ENCODE measurements at places on chromosomes 3 and 15.

- DNase-seq, result no peak
Measured at GRCh38 chr3:133295199-133295901, 104.5 kb upstream of the BFSP2 start.

GRCh38 chr3:29887451-29887850, 606.6 kb downstream of the RBMS3 start:
- no peak for DNase-seq

DNA sequence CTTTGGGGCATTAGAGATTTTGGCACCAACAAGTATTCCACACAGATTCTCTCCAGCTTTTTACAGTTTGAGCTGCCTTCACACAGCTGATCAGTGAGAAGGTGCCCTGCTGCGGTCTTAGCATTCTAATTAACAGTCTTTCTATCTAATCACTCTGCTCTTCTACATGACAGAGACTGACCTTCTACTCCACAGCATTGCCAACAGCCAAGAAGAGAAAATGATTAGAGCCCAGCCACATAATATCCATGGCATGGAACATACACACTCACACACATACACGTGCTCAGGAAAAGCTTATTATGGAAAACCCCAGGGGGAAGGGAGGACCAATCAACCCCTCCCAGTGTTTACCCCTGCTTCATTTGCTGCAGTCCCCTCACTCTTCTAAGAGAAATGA, 76.1 kb upstream of the PPP2R3A start:
- no peak for DNase-seq

DNA sequence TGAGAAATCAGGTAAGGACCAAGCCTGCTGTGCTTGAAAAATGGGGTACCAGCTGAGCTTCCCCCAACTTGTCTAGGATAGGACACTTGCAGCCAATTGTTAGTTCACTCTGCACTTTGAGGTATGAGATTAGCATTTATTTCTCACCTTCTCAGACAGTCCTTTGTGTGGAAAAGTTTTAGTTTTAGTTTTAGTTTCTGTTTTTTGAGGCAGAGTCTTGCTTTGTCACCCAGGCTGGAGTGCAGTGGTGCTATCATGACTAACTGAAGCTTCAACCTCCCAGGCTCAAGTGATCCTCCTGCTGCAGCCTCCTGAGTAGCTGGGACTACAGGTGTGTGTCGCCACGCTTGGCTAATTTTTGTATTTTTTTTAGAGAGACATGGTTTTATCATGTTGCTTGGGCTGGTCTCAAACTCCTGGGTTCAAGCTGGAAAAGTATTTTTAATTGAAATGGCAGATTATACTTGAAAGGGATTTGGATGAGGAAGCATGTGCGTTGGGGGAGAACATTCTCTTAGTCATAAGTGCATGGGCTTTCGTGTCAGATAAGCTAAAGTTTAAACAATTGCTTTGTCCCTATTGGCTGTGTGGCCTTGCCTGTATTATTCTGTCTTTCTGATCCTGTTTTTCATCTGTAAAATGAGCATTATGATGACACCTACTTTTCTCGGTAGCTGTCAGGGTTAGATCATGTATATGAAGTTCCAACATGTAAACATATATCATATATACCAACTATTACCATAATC, 25.2 kb upstream of the CCK start:
- DNase-seq, result no peak

- DNase-seq, result no peak
Measured at GRCh38 chr3:18024715-18025114, 282.3 kb upstream of the TBC1D5 start.

GRCh38 chr15:26882112-26882511, 15.2 kb downstream of the GABRA5 start:
- no peak for DNase-seq

DNA sequence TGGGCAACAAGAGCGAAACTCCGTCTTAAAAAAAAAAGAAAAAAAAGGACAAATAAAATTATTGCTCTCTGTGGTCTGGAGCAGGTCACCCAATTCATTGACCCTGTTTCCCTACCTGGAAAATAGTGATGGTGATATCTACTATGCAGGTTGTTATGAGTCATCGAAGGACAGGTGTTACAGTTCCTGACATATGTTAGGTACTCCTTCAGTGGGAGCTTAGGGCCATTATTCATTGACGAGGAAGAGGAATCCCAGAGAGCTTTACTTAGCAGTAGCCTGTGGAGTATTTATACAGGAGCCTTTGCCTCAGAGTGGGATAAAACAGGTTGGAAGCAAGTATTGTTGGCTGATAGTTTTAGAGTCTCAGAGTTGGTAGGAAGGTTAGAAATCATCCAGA, 74.5 kb downstream of the SLC7A14 start:
- no peak for DNase-seq

DNA sequence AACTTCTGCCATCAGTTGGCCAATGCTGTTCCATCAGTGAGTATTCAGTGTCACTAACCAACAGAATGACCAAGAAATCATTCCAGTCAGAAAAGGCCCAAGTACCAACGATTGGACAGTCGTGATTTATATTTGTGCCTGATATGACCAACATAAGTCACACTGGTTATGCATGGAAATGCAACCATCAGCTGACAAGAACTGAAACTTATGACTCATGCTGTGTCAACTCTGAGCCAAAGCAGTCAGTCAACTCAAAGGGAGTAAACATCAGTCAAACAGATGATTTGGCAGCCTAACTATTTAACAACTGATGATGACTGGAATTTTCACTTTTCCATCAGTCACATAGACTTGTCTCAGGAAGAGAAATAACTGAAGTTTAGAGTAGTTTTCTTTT, 142.4 kb downstream of the ANXA2 start:
- no peak for DNase-seq

GRCh38 chr15:34436956-34437442, 609 bp downstream of the GOLGA8A start:
- no peak for DNase-seq

- DNase-seq, result no peak
Measured at GRCh38 chr15:26841514-26841913, 25.3 kb upstream of the GABRA5 start.

DNA sequence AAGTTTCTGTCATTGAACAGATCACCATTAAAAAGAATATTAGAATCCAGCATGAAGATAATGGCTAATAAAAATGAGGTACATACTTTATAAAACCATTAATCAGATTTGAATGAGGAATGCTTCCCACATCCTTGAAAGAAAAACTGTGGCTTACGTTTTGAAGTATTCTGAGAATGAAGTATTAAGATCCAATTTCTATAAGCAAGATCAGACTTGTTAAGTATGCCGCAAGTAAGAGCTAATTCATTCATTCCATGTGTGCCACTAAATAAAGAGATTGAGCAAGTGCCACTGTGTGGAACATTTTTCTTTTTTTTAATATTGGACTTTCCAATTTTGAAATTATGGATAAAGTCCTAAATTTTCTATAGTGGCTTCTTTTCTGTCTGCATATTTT, 30.6 kb downstream of the NMD3 start:
- DNase-seq, result no peak

DNA sequence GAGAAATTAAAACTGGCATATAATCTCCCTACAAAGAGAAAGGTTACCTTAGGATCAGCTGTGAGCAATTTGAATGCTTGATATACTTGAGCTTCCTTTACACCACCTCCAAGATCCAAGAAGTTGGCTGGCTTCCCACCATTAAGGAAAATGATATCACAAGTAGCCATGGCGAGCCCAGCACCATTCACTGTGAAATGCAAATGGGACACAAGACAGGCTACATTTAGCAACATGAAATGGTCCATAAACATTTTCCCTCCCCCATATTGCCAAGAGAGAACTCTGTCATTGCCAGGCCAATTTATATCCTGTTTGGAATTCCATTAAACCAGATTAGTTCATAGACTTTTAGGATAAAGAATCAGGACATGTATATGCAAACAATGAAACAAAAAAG, 158.7 kb downstream of the SUCLG2 start:
- DNase-seq, result no peak

- DNase-seq, result no peak
Measured at GRCh38 chr15:77002436-77002835, 7.5 kb downstream of the PSTPIP1 start.

DNA sequence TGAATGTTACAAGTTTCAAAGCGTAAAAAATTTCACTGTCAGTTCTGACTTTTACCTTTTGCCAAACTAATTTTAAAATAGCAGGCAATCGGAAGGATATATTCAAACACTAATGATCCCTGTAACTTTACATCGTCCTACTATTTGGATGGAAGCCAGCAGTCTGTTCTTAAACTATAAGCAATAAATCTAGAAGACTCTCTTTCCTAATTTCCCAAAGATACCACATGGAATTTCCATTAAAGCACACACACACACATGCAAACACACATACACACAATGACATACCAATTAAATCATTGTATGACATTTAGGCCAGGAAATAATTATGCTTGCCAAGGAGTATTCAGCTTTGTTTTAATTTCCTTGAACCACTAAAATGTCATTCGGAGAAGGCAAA, 32.0 kb downstream of the IL17RD start:
- DNase-seq, result no peak

DNA sequence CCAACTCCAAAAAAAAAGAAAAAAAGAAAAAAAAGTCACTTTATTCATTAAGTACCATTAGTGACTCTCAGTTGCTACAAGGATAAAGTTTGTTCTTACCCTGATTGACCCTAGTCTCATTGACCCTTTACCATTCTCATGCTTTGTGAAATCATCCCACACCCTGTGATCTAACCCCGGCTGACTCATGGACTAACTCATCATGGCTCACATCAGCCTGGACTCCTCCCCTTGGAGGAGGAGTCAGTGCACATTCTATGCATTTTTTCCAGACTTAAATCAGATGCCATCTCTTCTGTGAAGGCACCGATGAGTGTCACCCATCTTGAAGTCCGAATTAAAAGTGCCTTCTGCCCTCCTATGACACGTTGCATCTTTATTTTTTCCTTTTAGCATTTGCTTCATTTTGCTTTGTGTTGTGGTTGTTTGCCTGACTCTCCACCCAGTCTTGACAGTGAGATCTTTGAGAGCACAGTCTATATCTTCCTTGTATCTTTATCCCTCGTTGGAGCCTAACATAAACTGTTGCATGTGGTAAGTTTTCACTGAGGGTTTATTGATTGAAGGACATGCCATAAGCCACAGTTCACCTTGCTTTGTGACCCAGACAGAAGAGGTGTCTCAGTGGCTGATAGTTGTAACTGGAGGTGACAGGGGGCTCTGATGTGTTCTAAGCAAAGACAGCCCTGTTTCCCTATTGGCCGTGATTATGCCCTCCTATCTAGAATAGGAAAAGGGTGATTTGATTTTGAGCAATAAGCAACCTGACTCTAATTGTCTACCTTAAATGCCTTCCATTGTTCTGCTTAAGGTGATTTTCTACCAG, 72.1 kb downstream of the IL1RAP start:
- DNase-seq, result peak; percentile 17

GRCh38 chr3:13644341-13645117, 95.6 kb downstream of the FBLN2 start:
- no peak for DNase-seq

- DNase-seq, result no peak
Measured at GRCh38 chr3:101890716-101891115, 41.4 kb downstream of the NFKBIZ start.
